ENCODE measurements at places on chromosomes 1 and 21.

GRCh38 chr21:35528116-35529042, 479.3 kb upstream of the RUNX1 start:
- no peak for DNase-seq

- no peak for DNase-seq
These were observed 15.4 kb upstream of the WASF2 start for GRCh38 chr1:27505420-27505680.

DNA sequence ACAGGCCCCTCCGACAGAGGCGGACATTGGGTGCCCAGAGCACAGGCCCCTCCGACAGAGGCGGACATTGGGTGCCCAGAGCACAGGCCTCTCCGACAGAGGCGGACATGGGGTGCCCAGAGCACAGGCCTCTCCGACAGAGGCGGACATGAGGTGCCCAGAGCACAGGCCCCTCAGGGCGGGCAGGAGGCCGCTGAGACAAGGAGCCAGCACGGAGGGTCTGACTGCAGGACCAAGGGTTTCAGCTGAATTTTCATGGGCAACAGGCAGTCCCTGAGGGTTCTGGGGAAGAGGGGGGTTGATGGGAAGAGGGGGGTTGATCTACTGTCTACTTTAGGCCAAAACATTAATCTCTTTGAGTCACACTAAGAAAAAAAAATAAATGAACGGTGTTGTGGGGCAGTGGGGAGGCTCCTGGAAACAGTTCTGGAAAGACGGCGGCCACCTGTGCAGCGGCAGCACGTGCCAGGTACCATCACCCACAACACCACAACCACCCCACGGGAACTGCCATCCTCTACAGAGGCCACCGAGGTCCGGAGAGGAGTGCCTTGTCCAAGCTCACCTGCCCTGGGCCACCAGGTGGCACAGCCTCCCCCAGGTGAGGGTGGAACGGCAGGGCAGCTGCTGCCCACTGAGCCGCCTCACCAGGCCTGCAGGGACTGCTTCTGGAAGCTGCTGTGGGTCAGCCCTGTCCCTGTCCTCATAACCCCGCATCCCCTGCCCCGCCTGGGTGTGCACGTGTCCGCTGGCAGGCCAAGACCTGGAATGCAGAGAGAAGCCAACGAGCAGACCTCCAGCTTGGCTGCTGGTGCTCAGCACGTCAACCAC, 20.5 kb downstream of the PRDM15 start:
- DNase-seq: no peak

- no peak for DNase-seq
These were observed 6.3 kb downstream of the ATP2B4 start for GRCh38 chr1:203632941-203633340.

DNA sequence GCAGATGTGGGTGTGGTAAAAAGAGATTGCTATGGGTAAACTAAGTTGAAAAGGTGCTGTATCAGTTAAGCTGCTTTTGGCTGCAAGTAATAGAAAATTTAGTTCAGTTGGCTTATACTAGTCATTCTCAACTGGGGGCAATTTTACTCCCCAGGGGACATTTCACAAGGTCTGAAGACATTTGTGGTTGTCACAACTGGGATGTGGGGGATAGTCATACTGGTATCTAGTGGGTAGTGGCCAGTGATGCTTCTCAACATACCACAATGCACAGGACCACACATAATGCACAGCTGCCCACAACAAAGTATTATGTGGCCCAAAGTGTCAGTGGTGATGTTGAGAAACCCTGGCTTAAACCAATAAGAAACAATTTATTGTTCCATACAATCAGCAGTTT, 31.4 kb downstream of the SERTAD4 start:
- no peak for DNase-seq

DNA sequence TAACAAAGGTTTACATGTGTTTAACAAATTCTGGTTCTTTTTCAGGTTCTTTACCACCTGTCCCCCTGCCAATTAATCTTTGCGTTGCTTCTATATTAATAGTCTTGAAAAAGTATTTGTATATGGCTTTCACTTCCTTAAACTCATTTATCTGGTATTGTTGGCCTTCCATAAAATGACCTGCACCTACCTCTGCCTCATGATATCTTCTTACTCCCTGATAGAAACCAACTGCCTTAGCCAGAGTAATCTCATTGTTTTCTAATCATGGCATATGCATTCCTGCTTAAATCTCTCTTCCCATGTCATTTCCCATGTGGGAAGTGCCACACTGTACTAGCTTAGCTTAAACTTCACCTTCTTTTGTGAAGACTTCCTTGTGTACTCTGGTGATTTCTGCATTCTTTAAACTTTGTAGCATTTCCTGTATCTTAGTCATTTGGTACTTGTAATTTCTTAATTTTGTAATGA, 8.7 kb downstream of the SMG7 start:
- DNase-seq: no peak

DNA sequence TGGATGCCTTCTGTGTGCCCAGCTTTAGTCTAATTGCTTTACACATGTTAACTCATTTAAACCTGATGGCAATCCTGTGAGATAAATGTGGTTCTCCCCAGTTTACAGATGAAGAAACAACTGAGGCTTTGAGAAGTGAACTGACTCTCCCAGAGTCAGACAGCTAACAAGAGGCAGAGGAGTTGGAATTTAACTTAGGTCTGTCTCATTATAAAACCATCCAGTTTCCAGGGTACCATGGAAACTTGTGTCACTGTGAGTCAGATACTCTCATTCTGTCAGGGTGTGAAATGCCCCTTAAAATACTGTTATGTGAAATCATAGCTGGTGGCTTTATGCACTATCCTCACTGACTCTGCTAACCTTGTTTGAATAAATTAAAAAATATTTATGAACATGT, 206.6 kb downstream of the PBX1 start:
- no peak for DNase-seq

- no peak for DNase-seq
These were observed 1.1 kb downstream of the PSRC1 start for GRCh38 chr1:109281680-109282496.

GRCh38 chr1:9904596-9904995, 5.5 kb downstream of the CTNNBIP1 start:
- no peak for DNase-seq

DNA sequence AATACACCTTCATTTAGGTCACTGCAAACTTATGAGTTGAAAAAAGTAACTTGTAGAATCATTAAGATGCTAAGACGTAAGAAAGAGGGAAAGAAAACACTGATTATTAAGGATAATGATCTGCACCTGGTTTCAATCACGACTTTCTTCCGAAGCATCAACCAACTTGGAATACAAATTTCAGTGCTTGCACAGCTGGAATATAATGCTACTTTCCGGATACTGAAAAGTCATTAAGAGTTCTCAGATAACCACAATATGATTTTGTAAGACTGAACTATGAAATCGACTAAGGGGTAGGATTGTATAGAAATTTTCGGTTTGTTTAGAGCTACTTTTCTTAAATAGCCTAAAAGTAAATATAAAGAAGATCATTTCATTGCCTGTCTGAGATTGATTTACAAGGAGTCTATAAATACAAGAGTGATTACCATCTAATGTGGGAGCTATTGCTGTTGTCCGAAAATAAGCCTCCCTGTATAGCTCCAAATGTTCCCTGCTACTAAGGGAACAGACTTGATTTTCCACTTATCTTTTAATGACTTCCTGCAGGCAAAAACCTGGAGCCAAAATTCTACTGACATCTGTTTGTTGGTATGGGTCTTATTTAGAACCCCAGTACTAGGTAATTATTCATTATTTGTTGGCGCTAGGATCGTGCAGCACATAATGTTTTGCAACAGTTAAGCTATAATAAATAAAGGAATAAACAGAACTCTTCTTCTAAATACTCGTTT, 673.3 kb downstream of the KCNT2 start:
- DNase-seq: no peak

- no peak for DNase-seq
These were observed 7.3 kb downstream of the POU2F1 start for GRCh38 chr1:167227934-167228378.

GRCh38 chr1:83102630-83103071, 896.3 kb downstream of the TTLL7 start:
- DNase-seq: no peak

DNA sequence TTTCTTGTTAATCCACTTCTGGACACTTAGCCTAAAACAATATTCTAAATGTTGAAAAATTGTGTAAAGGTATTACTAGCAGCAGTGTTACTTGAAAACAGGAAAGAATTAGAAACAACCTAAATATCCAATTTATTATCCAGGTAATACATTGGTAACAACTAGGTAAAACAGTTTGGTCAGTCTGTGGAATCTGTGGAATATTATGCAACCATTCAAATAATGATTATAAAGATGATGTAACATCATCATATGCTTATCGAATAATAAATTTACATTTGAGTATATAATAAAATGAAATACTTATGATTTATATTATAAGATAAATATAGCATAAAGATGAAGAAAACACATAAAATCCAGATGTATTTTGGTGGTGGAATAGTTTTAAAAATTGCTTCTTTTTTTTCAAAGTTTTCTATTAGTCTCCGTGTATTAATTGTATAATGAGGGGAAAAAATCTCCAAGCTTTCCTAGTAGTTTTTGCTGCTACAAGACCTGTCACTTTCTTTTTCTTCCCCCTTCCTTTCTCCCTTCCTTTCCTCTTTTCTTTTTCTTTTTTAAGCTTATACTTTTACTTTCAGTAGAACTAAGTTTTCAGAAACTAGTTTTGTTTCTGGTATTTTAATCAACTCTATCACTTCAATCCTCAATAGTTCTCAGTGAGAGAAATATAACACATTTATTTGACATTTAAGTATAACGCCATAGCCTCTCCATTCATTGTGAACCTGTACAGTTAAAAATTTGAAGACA, 197.8 kb upstream of the HMCN1 start:
- DNase-seq: no peak

- no peak for DNase-seq
These were observed 12.3 kb downstream of the SGIP1 start for GRCh38 chr1:66546047-66546810.

GRCh38 chr1:240888039-240888786, 276.3 kb upstream of the GREM2 start:
- peak; percentile 35 for DNase-seq

DNA sequence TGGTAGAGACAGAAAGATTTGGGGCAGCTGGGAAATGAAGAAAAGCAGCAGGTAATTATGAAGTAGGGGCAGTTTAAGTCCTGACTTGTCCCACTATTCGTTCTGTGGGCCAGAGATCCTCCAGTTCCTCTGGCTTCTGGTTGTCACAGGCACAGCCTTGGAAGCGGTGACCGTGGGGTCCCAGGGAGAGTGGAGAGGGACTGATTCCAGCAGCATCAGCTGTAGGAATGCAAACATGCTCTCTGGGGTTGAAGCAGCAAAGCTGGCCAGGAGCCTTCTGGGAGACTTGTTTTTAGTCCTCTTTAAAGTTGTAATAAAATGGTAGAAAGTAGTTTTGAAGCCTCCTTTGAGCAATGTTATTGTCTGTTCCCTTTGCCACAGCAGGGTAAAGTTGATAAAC, 488.0 kb downstream of the LMO4 start:
- no peak for DNase-seq

DNA sequence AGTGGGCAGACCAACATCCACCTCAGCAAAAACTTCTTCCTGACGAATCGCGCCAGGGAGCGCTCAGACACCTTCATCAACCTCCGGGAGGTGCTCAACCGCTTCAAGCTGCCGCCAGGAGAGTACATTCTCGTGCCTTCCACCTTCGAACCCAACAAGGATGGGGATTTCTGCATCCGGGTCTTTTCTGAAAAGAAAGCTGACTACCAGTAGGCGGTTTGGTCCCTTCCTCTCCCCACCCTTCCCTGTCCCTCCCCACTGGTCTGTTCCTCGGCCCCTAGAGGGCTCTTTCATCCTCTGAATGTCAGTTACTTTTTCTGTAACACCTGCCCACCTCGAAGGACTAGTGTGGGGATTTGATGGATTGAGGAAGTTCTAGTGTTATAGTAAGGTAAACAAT, 46.9 kb downstream of the CAPN2 start:
- DNase-seq: no peak

DNA sequence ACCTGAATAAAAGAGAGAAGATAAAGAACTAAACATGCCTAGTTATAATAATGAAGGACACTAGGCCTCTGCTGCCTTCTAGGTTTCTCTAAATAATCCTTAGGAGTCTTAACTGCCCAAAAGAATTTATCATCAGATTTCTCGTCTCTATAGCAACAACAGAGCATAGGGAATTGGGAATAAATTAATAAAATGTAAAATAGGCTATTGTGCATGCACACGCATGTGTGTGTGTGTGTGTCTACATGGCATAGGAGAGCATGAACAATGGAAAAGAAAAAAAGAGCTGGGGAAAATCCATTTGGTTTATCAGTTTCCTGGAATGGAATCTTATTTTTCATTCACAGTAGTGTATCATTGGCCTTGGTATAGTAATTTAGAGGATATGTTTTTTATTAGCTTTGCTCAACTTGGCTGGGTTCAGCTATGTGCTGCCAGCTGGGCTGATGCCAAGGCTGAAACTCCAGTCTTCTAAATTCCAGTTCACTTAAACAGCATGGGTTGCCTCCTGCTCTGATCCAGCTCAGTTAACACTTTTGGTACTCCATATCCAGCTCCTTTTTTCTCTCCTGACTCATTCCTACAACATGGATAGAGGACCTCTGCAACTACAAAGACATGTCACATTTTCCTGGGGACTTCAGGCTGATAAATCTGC, 80.6 kb upstream of the SLFNL1 start:
- no peak for DNase-seq

GRCh38 chr1:41526956-41527561, 42.6 kb upstream of the EDN2 start:
- DNase-seq: no peak

GRCh38 chr1:201885531-201886075, 3.1 kb upstream of the SHISA4 start:
- DNase-seq: no peak

DNA sequence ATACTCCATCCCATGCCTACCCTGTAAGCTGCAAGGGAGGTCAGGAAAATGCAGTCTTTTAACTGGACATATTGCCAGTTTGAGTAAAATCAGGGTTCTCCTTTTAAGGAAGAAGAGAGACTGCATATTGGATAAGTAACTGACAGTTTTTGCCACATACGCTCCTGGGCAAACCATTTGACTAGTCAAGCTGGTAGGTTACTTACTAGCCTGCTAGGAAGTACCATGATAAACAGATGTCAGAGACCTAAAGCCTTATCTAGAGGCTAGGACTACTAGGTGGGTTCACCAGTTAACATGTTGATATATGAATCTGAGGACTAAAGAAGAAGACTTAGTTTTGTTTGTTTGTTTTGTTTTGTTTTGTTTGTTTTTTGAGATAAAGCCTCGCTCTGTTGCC, 33.5 kb downstream of the EEIG2 start:
- no peak for DNase-seq

GRCh38 chr1:64315402-64315801, 112.0 kb downstream of the UBE2U start:
- DNase-seq: no peak

DNA sequence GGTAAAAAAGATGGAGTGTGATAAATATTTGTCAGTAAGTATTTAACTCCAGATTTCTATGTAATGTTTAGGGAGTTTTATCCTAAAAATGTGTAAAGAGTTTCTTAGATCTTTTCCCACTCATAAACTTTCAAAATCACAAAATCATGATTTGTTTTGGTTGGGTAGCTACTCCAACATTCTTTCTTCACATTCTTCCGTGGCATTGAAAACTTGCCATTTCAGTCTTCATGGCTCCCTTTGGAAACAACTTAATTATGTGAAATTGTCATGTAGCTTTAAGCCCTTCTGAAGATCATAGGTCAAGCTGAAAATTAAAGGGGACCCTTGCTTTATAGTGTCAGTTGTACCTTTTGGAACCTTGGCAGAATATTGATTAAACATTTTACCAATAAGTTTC, 73.2 kb downstream of the ADGRL2 start:
- no peak for DNase-seq

- no peak for DNase-seq
These were observed 74.6 kb upstream of the IPO9 start for GRCh38 chr1:201754353-201754752.
